ENCODE measurements at places on chromosomes 3 and 15. TPM values are rescaled to one million over a fixed set of nuclear protein-coding genes. Genes with fewer than 3 reads are reported as not detected.

DNA sequence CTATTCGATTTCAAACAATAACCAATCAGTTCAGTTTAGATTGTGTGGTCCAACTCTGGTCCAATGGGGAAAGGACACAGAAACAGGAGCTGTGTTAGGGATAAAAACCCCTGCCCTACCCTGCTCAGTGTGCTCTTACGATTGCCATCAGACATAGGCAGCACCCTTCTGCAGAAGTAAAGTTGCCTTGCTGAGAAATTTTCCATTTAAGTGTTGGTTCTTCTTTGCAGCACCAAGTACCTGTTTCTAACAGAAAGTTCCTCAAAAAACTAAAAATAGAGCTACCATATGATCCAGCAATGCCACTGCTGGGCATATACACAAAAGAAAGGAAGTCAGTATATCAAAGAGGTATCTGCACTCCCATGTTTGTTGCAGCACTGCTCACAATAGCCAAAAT lies 206.2 kb upstream of the CNTN4 start:
- H3K27ac ChIP-seq, result no peak overlapping the region
- DNase-seq, result no peak
- H3K36me3 ChIP-seq, result no peaks in the 10 kb centered on the region
- H3K27me3 ChIP-seq, result no peaks in the 10 kb centered on the region
- no peak overlapping the region for H3K4me3 ChIP-seq

DNA sequence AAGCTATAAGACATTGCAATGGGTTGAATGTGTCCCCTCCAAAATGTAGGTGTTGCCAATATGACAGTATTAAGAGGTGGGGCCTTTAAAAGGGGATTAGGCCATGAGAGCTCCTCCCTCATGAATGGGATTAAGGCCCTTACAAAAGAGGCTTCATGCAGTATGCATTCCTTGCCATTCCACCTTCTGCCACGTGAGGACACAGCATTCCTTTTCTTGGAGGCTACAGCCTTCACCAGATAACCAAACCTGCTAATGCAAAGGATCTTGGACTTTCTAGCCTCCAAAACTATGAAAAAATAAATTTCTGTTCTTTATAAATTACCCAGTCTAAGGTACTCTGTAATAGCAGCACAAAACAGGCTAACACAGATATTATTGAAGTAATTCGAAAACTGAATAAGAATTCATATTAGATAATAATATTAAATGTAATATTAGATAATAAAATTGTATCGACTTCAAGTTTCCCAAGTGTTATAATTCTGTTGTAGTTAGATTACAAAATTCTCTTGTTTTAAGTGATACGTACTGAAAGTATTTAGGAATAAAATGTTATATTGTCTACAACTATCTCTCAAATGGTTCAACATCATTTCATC lies 29.4 kb upstream of the ATP8B4 start:
- no peak for DNase-seq
- H3K27me3 ChIP-seq, result no peaks in the 10 kb centered on the region
- no peaks in the 10 kb centered on the region for H3K4me1 ChIP-seq
- H3K4me3 ChIP-seq, result no peak overlapping the region

Gene SAXO2
- total RNA-seq, result 2.6 TPM

- no peaks in the 10 kb centered on the region for H3K4me1 ChIP-seq
- DNase-seq, result no peak
- no peak overlapping the region for H3K27ac ChIP-seq
- H3K36me3 ChIP-seq, result no peaks in the 10 kb centered on the region
- H3K4me3 ChIP-seq, result no peak overlapping the region
Observed at GRCh38 chr3:8154617-8155016, 347.0 kb upstream of the LMCD1 start.

DNA sequence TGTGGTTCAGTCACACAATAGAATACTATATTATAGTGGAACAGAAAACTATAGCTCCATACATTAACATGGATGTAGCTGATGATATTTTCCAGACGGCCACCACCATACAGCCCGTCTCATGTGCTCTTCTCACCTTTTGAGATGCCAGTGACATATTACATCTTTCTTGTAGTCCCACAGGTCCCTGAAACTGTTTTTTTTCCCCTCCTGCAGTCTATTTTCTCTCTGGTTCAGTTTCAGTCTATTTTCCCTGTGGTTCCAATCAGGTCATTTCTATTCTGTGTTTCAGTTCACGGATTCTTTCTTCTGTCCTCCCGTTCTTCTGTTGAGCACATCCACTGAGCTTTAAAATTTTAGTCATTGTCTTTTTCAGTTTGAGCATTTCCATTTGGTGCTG lies 72.2 kb downstream of the PPCDC start:
- H3K27ac ChIP-seq, result no peak overlapping the region
- H3K36me3 ChIP-seq, result no peaks in the 10 kb centered on the region
- H3K4me1 ChIP-seq, result no peaks in the 10 kb centered on the region
- no peaks in the 10 kb centered on the region for H3K27me3 ChIP-seq
- no peak overlapping the region for H3K4me3 ChIP-seq

Gene SPTSSB
- 0.25 TPM for total RNA-seq
